ENCODE measurements at places on chromosomes 1 and 21. TPM values are rescaled to one million over a fixed set of nuclear protein-coding genes. Genes with fewer than 3 reads are reported as not detected.

CSF3R gene
- total RNA-seq, result not detected

SLC35D1 gene
- total RNA-seq, result 6.5 TPM

THEM5 gene
- total RNA-seq, result not detected

PRMT6 gene
- 24.5 TPM for total RNA-seq

FMO4 gene
- total RNA-seq, result 0.32 TPM

DRAM2 gene
- 24.7 TPM for total RNA-seq

FMO1 gene
- not detected for total RNA-seq

OR10K2 gene
- total RNA-seq, result not detected

MSH4 gene
- total RNA-seq, result 0.13 TPM

- DNase-seq, result no peak
These were observed 153.7 kb upstream of the C1orf174 start for GRCh38 chr1:4053774-4054173.

DNA sequence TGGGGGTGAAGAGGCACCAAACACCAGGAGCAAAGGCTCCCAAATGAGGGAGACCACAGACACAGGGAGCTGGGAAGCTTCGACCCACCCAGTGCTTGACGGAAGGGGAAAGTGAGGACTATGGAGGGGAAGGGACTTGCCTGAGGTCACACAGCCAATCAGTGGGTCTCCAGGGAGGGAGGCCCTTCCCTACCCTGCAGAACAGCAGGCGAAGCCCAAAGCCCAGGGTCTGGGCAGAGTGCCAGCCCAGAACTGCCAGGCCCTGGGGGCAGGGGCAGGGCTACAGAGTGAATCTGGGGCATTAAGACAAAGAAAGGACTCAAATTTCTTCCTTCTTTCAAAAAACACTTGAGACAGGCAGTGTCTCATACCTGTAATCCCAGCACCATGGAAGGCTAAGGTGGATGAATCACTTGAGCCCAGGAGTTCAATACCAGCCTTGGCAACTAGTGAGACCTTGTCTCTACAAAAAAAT, 45.5 kb upstream of the ECE1 start:
- peak; percentile 68 for DNase-seq

GRCh38 chr1:162383091-162383490, 1.6 kb downstream of the C1orf226 start:
- no peak for DNase-seq

DNA sequence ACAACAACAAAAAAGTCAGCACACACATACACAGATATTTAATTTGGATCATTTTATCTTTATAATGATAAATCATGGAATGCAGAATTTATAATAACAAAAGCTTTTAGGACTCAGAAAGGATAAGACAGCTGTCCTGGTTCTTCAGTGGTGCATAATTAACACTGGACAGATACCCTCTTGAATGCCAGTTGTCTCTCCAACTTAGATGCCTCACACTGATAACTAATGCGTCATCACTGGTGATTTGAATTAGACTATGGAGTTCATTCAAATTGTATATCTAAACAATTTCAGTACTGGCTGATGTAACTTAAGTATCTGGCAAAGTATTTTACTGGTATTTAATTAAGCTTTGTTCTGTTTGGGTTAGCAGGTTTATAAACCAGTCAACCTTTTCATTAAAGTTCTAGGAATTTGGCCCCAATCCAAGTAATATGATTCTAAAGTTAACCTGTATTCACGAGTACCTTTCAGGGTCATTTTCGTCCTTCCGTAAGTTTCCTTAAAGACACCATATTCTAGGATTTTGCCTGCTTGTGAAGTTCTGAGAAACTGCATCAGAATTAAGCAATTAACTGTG, 1199.5 kb upstream of the TMPRSS15 start:
- DNase-seq, result no peak

- no peak for DNase-seq
These were observed 50.7 kb upstream of the TRAPPC10 start for GRCh38 chr21:43961382-43961909.

- DNase-seq, result no peak
These were observed 8.3 kb upstream of the LRP8 start for GRCh38 chr1:53336146-53336545.

- no peak for DNase-seq
These were observed 18.0 kb upstream of the TMEM52 start for GRCh38 chr1:1937061-1937460.

GRCh38 chr1:221031458-221032203, 152.4 kb downstream of the HLX start:
- DNase-seq, result peak; percentile 11

GRCh38 chr21:30580132-30580531, 10.1 kb downstream of the KRTAP22-2 start:
- no peak for DNase-seq

DNA sequence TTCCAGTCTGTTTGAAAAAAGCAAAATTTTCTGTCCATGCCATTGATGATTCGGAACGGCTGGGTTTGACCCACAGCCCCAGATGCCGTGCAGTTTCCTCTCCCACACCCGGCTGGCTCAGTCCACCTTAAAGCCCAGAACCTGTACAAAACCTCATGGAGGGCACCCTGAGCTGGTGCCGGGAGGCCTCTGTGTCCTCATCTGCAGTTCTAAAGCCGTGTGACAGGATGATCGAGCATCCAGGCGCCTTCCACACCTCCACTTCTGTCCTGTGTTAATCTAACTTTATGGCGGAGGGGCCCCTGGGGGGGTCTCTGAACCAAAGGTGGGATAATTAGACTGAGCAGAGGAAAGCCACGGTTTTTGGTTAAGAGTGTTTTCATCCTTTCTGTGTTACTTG, 49.6 kb downstream of the SLC37A1 start:
- DNase-seq, result no peak

- DNase-seq, result no peak
These were observed 18.1 kb downstream of the SYT14 start for GRCh38 chr1:209956116-209956515.

DNA sequence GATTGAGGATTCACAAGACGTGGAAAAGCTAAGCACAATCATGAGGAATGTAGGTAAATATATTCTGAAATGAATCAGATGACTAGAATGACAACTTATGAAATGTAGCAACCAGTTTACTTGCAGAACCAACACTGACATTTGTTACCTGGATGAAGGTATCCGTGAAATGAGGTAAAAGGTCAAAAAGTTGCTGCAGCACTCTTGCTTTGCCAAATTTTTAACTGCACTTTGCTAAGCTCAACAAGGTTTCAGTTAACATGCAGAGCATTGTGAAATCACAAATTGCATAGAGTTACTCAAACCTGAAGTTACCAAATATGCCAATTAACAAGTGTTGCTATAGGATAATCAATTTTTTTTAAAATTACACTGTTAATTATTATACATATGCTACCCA, 1280.1 kb downstream of the KCNT2 start:
- DNase-seq, result no peak

GRCh38 chr1:85179522-85179921, 21.3 kb downstream of the SYDE2 start:
- no peak for DNase-seq

- no peak for DNase-seq
These were observed 810.1 kb downstream of the PLA2G4A start for GRCh38 chr1:187638733-187639434.

GRCh38 chr1:236888126-236888525, 93.0 kb downstream of the MTR start:
- no peak for DNase-seq

Data from HT1080 (cell line).